ENCODE measurements at places on chromosomes 4 and X.

DNA sequence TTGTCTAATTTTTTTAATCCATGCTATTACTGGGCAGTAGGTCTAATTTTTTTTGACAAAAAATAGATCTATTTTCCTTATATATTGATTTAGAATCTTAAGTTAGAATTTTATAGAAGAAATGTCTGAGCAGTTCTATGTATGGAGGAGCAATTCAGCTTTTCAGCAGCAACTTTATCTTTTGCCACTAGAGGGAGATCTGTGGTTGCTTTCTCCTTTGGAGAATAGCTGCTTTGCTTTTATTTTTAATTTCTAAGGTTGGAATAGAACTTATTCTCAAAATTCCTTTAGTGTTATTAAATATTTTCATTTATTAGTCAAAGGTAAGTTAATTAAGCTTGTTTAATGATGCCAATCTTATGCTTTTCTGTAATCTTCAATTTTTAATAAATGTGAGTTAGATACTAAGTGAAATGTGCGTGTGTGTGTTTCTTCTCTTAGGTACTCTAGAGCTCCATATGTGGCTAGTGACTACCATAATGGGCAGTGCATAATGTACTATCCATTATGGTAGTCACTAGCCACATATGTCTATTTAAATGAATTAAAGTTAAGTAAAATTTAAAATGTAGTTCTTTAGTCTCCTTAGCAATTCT lies 29.3 kb downstream of the FAM199X start:
- peak; percentile 56 for DNase-seq

- DNase-seq: no peak
These were observed 53.1 kb downstream of the CCNI start for GRCh38 chr4:77022560-77023179.

GRCh38 chr4:34281826-34282225 lies 1962.5 kb downstream of the ARAP2 start:
- DNase-seq: no peak

DNA sequence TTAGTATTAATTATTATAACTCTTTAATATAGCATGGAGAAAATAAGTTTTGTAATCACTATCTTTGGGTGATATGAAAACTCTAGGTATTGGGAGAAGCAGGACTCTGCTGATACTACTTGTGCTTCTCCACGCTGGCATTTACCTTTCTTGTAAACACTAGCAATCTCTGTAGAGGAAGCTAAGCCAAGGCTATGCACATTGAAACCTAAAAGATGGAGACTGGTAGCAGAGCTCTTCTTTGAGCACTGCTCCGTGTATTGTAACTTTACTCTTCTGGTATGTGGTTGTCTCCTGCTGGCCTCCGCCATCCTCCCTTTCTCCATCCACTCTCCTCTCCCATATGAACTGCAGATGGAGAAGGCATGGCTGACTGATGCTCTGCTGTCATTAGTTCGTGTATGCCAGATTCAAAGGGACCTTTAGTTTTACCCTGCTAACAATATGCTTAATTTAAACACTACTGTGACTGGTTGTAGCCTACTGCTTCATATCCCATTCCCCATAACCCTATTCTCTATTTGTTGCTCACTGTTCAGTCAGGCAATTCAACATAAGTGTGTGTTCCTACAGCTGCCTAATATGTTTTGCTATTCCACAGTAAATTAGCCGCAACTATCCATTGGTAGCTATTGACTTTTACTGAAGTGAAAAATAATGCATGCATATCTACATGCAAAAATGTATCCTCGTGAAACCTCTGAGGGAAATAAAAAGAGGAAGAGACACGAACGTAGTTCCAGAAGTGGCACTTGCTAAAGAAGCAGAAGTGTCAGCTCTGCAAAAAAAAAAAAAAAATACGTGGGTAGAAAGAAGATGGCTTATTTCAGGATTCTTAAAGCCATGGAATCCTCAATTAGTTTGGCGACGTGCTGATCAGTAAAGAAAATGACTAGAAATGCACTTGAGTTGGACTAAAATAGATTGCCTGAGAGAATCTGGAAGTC lies 55.6 kb upstream of the CCSER1 start:
- no peak for DNase-seq

DNA sequence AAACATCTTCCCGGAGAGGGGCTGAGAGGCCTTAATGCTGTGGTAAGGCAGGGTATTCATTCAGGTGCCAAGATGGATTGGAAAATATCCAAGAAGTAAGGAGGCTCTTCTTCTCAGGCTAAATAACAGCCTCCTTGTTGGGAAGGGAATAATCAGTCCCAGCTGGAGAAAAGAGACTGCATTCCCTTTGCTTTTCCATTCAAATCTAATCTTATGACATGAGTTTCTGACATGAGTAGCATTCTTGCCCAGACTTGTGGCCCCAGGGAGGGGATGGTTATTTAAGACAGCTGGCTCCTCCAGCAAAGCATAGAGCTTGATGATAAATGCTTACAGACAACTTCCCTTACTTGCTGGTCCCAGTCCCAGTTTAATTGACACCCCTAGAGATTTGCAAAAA lies 98.3 kb downstream of the DCLK2 start:
- DNase-seq: no peak

GRCh38 chr4:125084608-125085007 lies 230.1 kb upstream of the FAT4 start:
- DNase-seq: no peak

DNA sequence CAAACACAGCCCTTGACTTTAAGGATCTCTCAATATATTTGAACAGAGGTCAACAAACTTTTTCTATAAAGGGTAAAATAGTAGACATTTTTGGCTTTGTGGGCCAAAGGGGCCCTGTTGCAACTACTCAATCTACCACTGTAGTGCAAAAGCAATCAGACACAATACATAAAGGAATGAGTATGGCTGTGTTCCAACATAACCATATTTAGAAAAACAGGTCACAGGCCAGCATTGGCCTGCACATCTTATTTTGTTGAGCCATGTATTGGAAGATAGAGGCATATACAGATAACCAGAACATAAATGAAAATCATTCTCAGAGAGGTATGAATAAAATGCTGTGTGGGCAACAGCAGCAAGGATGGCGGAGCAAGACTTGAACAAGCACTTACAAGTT lies 49.8 kb downstream of the MID1 start:
- no peak for DNase-seq

- DNase-seq: peak; percentile 27
These were observed 15.6 kb downstream of the PGK1 start for GRCh38 chrX:78119521-78120227.

DNA sequence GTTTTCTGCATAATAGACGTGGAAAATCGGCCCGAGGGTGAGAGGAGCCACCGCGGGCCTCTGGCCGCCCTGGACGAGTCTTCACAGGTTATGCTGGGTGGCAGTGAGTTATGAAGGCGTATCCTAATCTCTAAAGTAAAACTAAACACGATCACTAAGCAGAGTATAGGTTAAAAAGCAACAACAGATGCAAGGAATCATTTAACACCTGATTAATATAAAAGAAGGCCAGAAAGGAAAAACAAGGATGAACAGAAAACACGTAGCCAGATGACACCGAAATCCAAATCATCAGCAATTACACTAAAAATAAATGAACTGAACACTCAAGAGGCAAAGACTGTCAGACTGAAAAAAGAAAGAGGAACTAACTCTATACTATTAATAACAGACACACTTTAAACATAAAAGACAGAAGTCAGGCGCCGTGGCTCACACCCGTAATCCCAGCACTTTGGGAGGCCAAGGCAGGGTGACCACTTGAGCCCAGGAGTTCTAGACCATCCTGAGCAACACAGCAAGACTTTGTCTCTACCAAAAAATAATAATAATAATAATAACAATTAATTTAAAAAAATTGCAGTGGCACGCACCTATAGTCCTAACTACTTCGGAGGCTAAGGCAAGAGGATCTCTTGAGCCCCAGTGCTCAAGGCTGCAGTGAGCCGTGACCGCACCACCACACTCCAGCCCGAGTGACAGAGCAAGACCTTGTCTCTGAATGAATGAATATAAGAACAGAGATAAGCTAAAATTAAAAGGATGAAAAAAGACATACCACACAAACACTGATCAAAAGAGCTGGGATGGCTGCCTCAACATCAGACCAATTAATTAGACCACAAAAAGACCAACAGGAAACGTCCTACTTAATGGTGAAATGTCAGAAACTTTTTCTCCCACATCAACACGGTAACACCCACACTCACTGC lies 30.0 kb downstream of the CTBP1 start:
- DNase-seq: no peak

DNA sequence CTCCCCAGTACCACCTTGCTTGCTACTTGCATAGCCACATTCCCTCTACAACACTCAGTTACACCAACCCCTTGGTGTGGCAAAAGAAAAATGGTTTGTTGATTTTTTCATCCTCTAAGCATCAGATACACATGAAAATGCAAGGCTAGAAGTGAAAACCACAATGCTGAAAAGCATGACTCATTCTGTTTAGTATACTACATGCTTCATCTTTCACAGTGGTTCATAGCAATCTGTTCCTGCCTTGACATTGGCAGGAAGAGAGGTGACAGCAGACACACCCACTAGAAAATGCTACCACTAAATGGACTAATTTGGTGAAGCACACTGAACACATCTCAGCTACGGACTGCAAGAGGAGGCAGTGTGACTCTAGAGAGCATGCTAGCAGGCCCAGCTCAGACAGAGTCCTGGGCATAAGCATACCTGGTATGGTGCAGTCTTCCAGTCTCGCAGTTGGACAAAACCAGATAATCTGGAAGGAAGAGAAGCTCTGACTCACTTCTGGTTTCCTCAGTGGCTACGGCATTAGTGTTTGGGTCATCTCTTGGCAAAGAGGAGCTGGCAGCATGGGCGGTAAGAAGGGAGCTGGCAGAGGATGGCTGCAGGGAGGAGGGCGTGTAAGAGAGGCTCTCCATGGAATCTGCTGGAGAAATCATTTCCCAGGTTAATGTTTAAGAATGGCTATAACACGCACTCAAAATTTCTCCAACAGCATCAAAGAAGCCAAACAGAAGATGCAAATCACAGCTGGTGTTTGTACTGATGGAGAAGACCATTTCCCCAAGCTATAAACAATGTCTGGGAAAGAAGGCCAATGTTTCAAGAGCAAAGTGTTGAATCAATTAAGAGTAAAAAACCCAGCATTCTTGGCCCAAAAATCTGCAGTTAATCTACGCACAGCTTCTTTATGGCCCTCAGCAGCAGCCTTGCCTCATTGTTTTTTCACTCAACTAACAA lies 37.8 kb downstream of the GAB3 start:
- peak; percentile 69 for DNase-seq

DNA sequence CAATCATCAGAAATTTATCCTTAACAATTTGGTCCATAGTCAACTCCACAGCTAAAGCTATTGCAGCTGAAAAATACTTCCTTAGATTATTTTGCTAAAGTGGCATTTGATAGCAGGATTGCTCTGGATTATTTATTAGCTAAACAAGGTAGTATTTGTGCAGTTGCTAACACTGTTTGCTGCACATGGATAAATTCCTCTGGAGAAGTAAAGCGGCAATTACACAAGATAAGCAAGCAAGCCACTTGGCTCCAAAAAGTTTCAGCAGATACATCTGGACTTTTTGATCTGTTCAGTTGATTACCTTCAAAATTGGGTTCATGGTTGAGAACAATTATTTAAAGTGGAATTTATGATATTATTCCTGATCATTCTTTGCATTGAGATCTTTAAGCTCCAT lies 971.5 kb downstream of the C4orf33 start:
- DNase-seq: no peak

- no peak for DNase-seq
These were observed 73.0 kb downstream of the SEC24D start for GRCh38 chr4:118762730-118763477.

- DNase-seq: peak; percentile 63
These were observed 21.0 kb upstream of the TMSB15B start for GRCh38 chrX:103941201-103941975.

DNA sequence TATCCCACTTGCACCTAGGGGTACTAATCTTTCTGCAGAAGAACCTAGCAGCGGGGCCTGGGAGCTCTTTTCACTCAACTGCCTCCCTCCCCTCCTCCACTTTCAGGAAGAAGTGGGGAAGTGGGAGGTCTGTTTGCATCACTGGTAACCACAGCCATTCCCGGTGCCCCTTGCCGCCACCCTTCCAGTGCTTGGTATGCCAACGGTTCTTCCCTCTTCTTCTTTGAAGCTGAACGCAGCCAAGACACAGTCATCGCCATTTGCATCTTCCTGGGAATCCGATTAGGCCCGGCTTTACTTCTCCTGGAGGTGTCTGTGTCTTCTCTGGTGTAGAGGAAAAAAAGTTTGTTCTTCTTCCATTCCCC lies 47.2 kb upstream of the RBPJ start:
- DNase-seq: no peak

DNA sequence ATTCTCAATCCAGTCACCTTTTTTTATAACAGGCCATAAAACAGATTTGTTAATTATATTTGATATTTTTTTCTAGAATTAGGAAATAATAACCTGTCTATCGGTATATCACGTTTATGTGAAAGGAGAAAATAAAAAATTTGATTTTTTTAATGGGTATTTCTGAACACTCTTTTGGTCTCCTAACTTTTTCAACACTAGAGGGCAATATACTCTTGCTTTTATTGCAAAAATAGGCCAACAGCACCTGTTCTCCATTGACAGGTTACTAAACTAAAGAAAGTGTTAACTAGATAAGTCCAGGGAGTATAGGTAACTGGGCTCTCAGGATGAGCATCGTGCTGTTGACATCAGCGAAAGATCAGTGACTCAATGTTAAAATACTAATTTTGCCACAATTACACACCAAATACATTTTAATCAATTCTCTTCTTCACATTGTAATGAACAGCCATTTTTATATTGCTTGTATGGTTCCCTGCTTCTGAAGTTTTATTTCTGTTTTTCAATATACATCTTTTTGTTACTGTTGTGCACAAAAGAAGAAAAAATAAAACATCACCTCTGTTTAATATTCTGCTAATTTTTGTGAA lies 22.8 kb downstream of the NDST4 start:
- peak; percentile 15 for DNase-seq

- DNase-seq: no peak
These were observed 115.7 kb upstream of the MAP3K15 start for GRCh38 chrX:19630776-19631707.

GRCh38 chr4:106186201-106186600 lies 129.8 kb downstream of the TBCK start:
- no peak for DNase-seq

DNA sequence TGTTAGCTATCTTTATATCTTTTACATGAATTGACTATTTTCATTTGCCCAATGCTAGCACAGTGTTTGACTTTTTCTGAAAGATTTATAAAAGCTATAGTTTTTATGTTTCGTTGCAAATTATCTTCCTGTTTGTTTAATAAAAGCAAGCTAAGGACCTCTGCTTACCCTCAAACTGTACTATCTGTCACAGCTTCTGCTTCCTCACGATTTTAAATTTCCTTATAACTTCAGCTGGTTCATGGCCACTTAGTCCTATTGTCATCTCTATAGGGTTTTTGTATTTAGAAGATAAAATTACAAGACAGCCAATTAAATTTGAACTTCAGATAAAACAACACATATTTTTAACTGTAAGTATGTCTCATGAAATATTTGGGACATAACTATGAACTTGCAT lies 494.0 kb downstream of the PDGFC start:
- no peak for DNase-seq

GRCh38 chrX:25052798-25053534 lies 37.2 kb upstream of the ARX start:
- no peak for DNase-seq
